ENCODE measurements at places on chromosomes 11 and 22.

GRCh38 chr11:48138222-48138621 lies 78.4 kb upstream of the OR4B1 start:
- no peak for DNase-seq

DNA sequence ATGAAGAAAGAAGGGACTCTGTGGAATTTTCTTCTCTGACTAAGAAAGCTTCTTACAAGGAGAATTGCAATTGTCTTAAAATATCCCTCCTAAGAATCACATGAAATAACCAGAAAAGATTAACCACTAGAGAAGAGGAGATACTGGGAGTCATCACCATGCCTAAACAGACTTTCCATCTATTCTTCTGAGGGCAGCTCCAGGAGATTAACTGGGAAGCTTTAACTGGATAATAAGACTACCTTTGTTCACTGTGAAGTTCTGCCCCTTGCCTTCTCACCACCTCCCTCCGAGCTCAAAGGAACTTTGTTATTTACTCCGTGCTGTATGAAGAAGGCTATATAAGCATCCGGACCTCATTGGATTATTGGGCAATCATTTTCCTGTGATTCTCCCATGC lies 24.5 kb upstream of the MMP7 start:
- no peak for DNase-seq

DNA sequence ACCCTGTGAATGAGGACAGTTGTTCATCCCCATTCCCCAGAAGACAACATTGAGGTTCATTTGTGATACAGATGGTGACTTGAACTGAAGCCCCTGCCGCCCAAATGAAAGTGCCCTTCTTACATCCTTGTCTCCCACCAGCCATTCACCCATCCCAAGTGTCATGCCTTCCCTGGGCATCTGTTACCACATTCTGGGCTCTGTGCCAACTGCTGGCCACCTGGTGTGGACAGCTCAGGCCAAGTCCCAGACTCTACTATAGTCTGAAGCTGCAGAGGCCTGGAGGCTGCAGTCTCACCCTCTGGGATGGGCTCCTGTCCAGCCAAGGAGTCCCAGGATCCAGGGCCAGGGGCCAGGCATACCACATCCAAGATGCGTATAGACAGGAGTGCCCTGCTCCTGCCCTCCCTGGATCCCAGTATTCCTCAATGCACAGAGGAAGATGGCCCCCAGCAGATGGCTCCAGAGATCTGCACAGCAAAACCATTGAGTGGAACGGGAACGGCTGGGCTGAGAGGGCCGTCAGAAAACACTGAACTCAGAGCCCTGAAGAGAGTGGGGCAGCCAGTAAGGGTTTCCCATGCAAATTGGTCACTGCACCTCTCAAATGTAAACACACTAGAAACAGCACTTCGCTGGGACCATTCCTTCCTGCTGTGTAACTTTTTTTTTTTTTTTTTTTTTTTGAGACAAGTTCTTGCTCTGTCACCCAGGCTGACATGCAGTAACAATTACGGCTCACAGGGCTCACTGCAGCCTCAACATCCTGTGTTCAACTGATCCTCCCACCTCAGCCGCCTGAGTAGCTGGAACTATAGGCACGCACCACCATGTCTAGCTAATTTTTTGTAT lies 22.8 kb downstream of the ARRB1 start:
- DNase-seq = peak; percentile 86

- DNase-seq = no peak
These were observed 15.7 kb upstream of the CYTH4 start for GRCh38 chr22:37266581-37267134.

- DNase-seq = peak; percentile 85
These were observed 27.4 kb downstream of the FAT3 start for GRCh38 chr11:92251980-92252379.

DNA sequence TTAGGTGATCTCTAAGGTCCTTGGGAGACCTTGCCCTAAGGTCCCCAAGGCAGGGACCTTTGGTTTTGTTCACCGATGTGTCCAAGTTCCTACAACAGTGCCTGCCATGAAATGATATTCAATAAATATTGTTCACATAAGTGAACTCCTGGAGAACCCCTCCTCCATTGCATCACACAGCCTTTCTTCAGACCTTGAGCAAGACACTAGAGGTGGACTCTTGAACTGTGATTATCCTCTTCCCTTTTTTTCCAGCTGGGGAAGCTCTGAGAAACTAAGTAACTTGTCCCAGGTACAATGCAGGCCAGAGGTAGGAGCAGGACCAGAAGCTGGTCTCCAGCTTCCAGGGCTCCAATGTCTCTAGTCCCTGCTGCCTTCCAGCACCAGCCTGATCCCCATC lies 76.6 kb upstream of the LMO1 start:
- DNase-seq = no peak

GRCh38 chr11:68948496-68948895 lies 32.3 kb downstream of the MRGPRD start:
- no peak for DNase-seq

DNA sequence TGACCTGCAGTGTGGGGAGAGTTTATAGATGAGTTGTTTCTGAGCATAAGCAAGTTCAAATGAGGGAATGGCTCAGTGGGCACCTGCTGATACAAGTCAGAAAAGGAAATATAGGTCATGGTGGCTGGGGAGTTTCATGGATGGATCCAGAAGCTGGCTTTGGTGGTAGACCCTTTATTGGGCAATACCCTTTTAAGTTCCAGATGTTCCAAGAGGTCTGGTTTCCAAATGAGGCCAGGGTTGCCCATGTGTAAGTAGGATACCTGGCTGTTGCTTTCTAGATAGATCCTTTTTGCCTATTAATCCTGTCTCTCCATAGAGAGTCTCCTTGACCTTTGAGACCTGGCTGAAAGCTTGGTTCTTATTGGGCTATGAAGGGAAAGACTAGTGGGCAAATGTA lies 2.2 kb downstream of the STIM1 start:
- no peak for DNase-seq

GRCh38 chr11:10693509-10694081 lies at the start of gene IRAG1:
Gene IRAG1 (minus strand): TSS chr11:10693755. CDS start chr11:10693602, 153 bp downstream.
- DNase-seq = peak; percentile 15

DNA sequence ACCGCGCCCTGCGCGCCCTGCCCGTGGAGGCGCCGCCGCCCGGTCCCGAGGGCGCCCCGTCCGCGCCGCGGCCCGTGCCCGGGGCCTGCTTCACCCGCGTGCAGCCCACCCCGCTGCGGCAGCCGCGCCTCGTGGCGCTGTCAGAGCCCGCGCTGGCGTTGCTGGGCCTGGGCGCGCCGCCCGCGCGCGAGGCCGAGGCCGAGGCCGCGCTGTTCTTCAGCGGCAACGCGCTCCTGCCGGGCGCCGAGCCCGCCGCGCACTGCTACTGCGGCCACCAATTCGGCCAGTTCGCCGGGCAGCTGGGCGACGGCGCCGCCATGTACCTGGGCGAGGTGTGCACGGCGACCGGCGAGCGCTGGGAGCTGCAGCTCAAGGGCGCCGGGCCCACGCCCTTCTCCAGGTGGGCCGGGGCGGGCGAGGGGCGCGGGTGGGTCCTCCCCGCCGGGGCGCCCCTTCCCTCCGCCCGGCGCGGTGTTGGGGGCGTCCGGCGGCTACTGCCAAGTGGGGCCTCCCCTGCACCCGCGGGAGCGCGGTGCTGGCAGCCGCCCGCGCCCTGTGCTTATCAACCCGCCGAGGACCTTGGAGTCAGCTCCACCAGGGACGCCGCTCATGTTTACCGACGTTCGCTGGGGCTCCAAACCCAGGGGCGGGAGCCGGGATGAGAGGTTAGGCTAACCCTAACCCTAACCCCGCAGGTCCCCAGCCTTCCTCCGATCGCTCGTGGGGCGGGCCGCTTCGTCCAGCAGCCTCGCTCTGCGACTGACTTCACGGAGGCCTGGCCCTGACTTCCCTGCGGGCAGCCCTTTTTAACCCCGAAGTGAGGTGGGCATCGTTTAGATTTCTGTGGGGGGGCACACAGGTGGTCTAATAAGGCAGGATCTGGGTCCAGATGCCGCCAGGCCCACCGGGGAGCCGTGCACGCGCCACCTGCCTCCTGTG lies 649 bp downstream of the SELENOO start:
- DNase-seq = no peak

Measured in mesendoderm (in vitro differentiated cells).